Stimulated activated CD4-positive, alpha-beta T cell treated with anti-CD3 and anti-CD28 coated beads, Interleukin-1b, Interleukin-23, amount 100 ng/mL, for 24 hours (primary cell): ENCODE measurements at places on chromosomes 6 and 20.

GRCh38 chr20:63100174-63100925, 93.6 kb upstream of the BHLHE23 start:
- no peak for DNase-seq

DNA sequence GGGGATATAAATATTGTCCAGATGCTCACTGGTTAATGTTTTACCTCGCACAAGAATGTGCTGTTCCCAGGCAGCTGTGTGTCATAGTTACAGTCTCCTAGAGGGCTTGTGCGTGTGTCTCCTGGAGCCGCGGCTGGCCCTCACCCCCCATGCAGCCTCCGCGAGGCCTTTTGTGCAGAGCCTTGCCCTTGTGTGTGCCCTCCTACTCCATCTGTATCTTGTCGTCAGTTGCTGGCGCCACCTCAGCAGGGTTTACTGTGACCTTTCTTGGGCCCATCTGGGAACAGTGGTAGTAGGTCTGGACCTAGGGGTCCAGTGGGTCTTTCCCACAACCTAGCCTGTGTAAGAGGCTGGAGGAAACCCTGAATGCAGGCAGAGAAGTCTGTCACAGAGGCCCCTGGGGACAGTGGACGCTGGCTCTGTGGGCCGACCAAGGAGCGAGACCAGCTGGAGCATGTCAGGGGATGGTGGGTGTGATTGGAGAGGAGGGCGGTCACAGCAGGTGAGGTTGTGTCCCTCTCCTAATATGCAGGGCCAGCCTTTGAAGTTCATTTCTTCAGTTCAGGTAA, 35.2 kb downstream of the PPP1R14C start:
- DNase-seq = no peak

DNA sequence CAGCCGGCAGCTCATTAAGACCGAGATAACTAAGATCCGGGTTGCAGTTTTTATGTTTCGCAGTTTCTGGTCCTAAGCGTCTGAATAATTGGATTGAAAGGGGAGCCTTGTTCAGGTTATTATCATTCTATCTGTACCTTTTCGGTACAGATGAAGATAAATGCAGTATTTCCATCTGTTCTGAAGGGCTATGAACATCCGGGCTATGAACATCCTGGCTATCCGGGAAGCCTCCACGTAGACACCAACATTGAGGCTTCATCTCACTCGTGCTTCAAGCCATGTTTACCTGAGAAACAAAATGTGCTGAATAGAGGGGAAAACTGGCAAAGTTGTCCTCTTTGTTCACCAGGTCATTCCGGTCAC, 399 bp upstream of the REPS1 start:
- DNase-seq = no peak

DNA sequence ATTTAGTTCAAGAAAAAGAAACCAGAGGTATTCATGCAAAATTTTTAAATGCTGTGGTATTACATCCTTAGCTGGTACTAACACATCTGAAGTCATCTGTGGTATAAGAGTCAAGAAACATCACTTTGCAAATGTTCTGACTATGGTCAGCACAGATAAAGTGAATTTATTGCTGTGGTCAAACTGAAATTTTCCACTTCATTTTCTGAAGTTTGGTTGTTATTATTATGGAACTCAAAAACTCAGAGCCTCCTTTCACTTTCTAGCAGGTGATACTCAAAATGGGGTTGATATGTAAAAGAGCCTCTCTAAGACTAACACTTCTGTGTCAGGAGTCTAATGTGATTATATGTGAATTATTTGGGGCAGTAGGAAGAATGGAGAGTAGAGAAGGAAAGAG, 257.8 kb downstream of the RNGTT start:
- no peak for DNase-seq

GRCh38 chr6:32224696-32225095, 829 bp upstream of the NOTCH4 start:
- no peak for DNase-seq

DNA sequence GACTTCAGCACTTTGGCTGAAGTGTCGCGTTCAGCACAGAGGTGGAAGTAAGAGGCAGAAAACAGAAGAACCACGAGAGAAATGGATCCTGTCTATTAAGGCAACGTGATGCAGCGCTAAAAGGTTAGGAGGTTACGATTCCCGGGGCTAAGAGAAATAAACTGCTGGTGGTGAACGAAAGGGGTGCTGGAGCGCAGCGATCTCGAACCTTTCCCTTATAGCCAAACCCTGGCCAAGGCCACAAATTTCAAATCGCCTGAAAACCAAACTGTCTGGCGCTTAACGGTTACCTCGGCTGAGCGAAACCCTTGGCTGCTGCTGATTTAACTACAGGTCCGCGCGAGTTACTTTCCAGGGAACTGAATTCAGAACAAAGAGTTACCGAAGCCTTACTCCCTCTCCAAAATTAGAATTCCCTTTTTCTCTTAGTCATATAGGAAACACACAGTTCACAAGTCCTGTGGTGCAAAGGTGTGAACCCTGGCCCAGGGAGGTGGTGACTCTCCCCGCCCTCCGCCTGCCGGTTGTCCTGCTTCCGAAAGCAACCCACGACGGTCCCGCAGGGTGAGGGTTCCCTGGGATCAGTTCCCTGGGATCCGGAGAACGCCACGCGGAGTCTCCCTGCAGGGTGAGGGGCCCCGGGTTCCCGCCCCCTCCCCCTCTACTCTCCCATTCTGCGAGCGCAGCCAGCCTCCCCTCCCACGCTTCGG, 1.3 kb upstream of the SLC35D3 start:
- DNase-seq = no peak

- no peak for DNase-seq
These were observed 5.8 kb upstream of the OR2B3 start for GRCh38 chr6:29092957-29093356.

GRCh38 chr6:49326347-49326746, 136.7 kb downstream of the MMUT start:
- DNase-seq = no peak

DNA sequence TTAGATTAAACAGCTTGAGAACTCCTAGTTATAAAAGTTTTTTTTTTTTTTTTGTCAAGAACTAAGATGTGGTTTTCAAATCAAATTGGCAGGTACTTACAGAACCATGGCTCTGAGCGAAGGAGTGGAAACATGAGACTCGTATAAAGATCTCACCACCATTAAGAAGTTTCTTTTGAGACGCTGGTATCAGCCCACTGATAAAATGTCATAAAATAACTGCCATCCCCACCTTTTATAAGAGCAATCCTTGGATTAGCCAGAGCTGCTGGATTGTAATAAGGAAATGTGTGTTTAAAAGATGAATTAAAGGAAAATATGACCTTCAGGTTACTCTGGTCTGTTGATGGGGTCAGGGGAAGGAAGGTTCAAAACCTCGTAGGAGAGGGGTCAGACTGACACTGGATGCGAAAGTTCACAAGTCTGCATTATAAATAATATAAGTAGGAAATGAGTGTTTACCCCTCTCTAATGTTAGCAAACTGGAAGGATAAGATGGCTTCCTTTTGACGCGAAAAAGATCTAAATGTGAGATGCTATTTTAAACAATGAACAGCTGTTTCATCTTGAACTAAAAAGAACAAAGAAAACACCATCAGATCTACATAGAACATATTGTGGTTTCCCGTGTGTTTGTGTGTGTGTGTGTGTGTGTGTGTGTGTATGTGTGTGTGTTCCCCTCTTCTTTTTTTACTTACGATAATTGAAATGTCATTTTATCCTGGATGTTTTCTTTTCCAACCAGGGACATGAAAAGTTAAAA, 386.8 kb upstream of the JAG1 start:
- no peak for DNase-seq

DNA sequence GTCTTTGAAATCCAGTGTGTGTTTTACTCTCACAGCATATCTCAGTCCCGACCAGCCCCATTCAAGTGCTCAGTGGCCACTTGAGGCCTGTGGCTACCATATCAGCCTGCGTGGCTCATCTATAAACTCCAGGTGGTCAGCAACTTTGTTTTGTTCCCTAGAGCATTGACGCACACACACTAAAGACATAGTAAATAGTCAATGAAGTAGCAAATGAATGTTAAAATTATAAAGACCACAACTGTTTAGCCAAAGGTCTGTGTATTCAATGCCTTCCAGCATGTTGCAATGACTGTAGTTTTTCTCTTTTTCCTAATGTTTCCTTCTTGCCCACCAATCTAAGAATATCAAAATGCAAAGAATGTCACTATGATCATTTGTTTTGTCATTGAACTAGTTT, 238.2 kb upstream of the ZNF217 start:
- DNase-seq = no peak

DNA sequence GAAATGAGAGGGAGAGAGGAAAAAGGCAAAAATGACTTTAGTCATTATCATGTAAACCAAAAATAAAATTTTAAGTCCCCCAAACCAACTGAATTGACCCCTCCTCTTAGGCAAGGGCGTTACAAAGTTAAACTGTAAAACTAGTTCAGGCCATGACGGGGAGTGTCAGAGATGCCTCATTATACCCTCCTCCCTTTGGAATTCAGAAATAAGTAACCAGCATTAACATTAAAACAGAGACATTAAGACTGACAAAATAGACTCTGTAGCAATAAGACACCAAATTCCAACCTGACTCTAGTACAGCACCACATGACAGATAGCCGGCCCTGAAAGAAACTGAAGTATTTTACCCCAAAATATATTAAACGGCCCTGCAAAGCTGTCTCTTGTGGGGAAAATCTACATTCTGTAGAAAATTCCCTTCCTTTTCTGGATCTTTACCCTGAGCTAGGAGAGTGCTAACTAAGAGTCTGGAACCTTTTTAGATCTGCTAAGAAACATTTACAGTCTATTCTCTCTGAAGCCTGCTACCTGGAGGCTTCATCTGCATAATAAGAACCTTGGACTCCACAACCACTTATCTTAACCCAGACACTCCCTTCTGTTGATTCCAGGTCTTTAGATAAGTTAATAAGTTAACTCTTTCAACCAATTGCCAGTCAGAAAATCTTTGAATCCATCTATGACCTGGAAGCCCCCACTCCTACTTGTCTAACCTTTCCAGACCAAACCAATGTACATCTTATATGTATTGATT, 150.7 kb downstream of the PKHD1 start:
- no peak for DNase-seq

DNA sequence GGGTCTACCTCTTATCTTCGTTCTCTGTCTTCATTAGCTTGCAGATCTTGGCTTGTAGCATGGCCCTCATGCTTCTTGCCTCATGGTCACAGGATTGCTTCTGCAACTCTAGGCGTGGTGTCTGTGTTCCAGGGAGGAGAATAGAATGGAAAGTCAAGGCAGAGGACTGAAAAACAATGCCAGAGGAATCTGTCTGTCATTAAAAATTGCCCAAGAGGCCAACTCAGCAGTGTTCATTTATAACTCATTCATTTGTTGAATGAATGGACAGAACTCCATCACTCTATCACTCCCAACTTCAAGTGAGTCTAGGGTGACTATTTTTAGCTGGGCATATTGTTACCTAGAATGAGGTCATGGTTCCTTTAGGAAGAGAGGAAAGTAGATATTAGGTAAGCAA, 179.6 kb downstream of the UST start:
- no peak for DNase-seq

DNA sequence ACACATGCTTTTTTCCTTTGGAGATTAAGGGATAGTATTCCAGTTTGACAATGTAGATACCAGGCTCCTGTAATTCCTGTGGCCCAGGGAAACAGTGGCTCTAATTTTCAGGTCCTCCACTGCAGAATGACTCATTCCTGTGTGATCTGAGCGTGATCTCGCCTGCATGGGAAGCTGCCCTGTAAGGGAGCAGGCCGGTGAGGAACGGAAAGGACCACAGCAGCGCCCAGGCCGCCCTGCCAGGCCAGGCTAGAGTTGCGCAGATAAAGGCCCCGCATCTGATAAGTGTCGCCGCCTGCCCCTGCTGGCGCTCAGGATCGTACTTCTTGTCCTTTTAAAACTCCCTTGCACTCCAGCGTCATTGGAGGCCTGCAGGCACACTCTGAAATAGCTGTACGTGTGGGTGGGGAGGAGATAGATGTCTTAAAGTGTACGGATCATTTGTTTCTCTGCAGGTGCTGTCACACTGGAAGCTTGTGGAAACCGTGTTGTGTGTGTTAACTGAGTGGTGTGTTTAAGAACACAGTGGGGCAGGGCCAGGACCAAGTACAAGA, 60.7 kb downstream of the SYNJ2 start:
- no peak for DNase-seq

GRCh38 chr6:20664250-20664649, 130.0 kb downstream of the CDKAL1 start:
- no peak for DNase-seq
